ENCODE measurements at places on chromosomes 7 and 10. TPM values are rescaled to one million over a fixed set of nuclear protein-coding genes. Genes with fewer than 3 reads are reported as not detected.

The DDC gene
- total RNA-seq: not detected

The RHBDD2 gene
- total RNA-seq: 53.2 TPM

The ZNF467 gene
- total RNA-seq: 2.7 TPM

The RSPH10B gene
- not detected for total RNA-seq

The EPHB6 gene
- 48.4 TPM for total RNA-seq

The CALHM2 gene
- 84.6 TPM for total RNA-seq

The ANLN gene
- total RNA-seq: 0.23 TPM

The PITX3 gene
- not detected for total RNA-seq

The ZPBP gene
- not detected for total RNA-seq

The INHBA gene
- total RNA-seq: not detected

The DDIT4 gene
- 24.5 TPM for total RNA-seq

The THSD7A gene
- not detected for total RNA-seq

The PLAU gene
- total RNA-seq: 0.64 TPM

The PTER gene
- 24.1 TPM for total RNA-seq

The KAZALD1 gene
- not detected for total RNA-seq

The MEOX2 gene
- total RNA-seq: not detected

The OPN1SW gene
- not detected for total RNA-seq

The LLCFC1 gene
- total RNA-seq: not detected

The ACSM6 gene
- total RNA-seq: not detected
